ENCODE measurements at places on chromosomes 1 and 21. TPM values are rescaled to one million over a fixed set of nuclear protein-coding genes. Genes with fewer than 3 reads are reported as not detected.
A peak's percentile ranks its signal among the peaks of the same experiment; 100 is the strongest.

SDC3 gene
- total RNA-seq: 65.8 TPM

DNA sequence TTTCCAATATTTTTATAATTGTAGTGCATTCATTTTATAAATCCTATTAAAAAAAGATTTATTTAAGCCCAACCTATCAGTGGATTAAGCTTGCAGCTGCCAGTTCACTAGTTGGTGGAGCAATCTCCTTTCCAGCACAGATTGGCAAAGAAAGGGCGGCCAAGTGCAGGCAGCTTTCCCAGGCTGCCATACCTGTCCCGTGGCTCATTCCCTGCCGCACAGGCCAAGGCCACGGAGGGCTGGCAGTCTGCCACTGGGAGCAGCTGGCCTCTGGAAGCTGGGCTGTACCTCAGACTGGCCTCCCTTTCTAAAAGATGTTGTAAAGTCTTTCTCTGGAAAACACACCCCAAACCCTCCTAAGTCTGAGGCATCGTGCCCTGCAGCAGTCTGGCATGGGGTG lies 74.2 kb downstream of the SIM2 start:
- peak; percentile 69 for DNase-seq

DNA sequence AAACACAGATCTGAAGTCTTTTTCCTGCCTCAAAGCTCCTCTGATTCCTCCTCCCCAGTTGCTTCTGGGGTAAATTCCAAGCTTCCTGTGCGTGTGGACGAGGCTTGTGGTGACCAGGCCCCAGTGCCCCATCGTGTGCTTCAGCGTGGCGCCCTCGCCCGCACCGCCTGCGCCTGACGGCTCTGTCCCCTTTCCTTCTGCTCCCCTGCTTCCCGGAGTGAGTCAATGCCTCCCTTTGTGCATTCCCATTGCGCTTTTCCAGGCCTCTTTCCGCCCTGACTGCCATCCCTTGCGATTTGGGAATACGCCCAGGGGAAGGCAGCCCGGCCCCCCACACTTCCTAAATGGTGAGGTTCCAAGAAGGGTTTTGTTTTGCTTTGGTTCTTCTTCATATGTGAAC lies 36.3 kb downstream of the FAAP20 start:
- no peak for DNase-seq

DNA sequence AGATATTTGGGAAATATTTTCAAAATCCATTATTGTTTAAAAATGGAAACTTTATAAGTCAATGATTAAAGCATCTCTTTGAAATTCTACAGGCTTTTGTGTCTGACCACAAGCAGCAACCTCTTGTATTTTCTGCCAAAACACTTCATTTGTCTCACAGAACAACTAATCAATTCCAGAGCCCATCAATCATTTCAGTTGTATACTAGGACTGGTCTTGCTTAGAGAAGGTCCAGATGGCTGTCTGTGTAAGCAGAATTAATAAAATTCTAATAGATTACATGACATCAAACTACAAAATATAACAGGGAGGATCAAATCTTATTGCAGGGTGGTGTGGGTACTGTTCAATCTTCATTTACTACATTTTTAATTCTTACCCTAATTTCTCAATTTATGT lies 76.4 kb downstream of the ACBD6 start:
- DNase-seq: no peak

DIO1 gene
- not detected for total RNA-seq
